ENCODE measurements at places on chromosomes 4 and X. TPM values are rescaled to one million over a fixed set of nuclear protein-coding genes. Genes with fewer than 3 reads are reported as not detected.

Gene GRK4
- 1.0 TPM for polyA plus RNA-seq

GRCh38 chr4:65893957-65894755 is 223.9 kb upstream of the EPHA5 start:
- DNase-seq, result no peak

GRCh38 chr4:85867271-85867670 is 392.3 kb downstream of the ARHGAP24 start:
- no peak for DNase-seq

Gene GASK1B
- 0.04 TPM for polyA plus RNA-seq

DNA sequence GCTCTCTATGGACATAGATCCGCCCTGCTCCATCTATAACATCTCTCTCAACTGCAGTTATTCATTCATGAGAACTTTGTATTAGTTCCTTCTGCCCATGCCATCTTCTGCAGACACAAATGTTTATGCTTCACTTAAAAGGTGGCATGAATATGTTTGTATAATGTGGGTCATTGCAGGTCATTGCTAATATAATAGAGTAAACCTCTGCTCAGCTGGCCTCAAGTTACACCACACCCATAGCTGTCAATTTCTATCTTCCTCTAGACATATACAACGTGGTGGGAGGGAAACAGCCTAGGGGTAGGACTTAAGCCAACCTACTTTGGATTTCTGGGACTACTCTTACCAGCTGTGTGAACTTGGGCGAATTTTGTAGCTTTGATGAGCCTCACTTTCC is 129.8 kb downstream of the ATXN3L start:
- DNase-seq, result no peak

Gene CHRDL1
- not detected for polyA plus RNA-seq

- no peak for DNase-seq
Observed at GRCh38 chr4:73817341-73817740, 19.1 kb upstream of the CXCL6 start.

Gene SHROOM3
- 0.40 TPM for polyA plus RNA-seq

DNA sequence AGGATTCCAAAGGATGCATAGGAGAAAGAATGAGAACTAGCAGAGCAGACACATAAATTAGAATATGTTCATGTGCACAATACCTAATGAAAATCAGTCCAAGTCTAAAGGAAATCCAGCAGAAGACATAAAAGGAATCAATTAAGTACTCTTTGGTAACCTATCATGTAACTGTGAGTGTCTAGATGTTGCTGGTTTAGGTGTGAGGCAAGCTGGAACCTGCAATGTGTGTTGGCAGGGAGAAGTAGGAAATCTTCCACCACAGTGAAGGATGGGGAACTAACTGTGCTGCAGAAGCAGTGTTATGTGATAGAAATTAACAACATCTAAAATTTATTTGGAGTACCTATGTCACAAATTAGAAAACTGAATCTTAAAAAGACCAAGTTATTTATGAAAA is 330.8 kb upstream of the DKK2 start:
- no peak for DNase-seq

Gene COL4A6
- not detected for polyA plus RNA-seq

Gene GYPA
- polyA plus RNA-seq, result not detected

Gene IL2
- 0.84 TPM for polyA plus RNA-seq

DNA sequence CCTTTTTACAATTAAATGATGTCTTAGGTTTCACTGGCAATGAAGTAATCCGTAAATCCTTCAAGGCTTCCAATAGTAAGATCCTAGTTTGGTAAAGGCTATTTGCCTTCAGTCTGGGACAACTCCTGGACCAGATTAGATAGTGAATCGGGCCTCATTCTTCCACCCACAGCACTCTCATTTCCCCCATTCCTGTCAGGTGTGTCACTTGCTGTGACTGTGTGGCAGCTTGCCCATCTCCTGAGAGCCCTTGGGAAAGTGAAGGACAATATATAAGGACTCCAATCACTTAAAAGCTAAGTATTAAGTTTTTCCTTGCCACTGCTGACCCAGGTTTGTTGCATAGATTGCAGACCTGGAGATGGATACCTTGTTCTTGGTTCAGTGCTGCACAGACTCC is 3.3 kb upstream of the GASK1B start:
- DNase-seq, result no peak

Gene DUSP9
- polyA plus RNA-seq, result not detected

DNA sequence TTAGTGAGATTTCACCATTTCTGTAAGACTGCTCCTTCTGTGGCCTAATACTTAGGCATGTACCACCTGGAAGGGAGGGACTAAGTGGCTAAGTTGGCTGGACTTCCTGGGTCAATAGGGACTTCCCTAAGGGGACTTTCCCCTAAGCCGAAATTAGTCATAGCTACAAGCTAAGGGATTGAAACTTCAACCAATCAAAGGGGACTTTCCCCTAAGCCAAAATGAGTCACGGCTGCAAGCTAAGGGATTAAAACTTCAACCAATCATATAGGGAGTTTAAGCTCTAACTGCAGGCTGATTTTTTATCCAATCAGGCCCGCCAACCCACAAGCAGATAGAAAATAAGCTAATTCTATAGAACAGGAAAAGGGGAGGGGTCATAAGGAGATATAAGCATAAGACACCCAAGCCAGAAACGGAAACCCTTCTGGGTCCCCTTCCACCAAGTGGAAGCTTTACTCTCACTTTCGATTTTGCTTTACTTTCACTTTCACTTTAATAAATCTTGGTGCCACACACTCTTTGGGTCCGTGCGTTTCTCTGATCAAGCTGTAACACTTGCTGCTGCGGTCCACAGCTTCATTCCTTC is 382.8 kb downstream of the KLHL4 start:
- no peak for DNase-seq

Gene GUCY1B1
- 1.6 TPM for polyA plus RNA-seq

GRCh38 chr4:140240237-140240636 is 86.3 kb upstream of the MAML3 start:
- no peak for DNase-seq

- DNase-seq, result no peak
Observed at GRCh38 chrX:65607070-65607742, 60.2 kb upstream of the MSN start.

DNA sequence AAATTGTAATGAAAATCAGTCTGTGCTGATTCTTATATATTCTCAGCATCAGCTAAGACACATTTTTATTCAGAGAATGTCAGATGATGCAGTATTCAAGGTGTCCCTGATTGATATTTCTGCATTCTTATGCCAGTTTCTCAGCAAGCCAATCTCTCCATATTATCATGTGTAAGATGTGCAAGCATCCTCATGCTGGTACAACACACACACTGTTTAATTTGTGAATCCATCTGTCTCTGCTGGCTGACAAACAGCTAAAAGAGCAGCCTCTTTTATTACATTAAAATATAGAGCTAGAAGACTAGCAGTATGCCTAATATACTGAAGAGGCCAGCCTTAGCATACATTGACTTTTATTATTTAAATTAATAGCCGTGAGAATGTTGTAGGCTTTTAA is 502.9 kb upstream of the GNPDA2 start:
- DNase-seq, result no peak

DNA sequence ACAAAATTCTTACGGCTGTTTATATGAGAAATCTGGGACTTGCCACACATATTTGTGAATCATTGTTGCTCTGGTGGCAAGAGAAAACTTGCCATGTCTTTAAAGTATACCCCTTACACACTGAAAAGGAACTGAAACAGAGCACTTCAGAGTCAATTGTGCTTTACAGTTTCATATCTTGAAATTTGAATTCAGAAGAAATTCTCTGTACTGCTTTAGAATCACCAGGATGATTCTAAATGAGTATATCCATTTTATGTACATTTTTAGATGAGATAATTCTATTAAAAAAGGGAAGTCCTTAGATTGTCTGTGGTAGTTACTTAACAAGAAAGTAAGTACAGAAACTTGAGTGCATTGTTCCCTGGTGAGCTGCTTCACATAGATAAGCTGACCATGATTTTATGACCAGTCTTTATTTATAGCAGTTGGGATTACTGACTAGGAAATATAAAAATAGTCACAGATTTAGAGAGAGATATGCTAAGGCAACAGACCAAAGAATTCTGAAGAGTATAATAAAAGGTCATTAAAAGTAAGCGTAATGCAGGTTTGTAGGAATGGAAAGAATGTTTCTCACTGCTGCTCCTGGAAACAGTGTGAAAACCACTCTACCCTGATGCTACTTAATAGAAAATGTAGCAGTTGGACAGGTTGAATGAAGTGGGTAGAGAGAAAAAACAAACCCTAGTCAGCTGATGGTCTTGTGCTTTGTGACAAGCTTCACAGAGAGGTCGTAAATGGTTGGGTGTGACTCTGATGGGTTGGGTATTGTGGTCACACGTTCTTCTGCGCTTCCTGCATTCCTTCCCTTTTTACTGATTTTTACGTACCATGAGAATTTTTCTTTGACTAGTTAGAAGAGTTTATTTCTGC is 41.0 kb downstream of the FNIP2 start:
- DNase-seq, result peak; percentile 32

- DNase-seq, result no peak
Observed at GRCh38 chrX:112654871-112655270, 24.9 kb downstream of the LHFPL1 start.

DNA sequence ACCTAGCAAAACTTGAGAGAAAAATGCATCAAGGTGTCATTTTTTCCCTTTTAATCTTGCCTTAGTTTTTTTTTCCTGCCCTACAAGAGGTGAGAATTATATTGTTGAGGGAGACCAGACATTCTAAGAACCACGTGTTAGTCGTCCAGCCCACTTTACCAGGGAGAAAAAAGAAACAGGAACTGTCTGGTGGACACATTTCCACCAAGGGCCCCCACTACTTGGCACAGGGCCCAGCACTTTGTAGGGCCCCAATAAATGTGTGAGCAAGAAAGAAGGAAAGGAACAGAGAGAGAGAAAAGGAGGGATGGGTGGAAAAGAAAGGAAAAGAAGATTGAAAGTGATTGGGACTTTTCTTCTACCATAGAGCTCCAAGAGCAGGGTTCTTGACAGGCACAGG is 3.9 kb upstream of the EGFL6 start:
- no peak for DNase-seq

DNA sequence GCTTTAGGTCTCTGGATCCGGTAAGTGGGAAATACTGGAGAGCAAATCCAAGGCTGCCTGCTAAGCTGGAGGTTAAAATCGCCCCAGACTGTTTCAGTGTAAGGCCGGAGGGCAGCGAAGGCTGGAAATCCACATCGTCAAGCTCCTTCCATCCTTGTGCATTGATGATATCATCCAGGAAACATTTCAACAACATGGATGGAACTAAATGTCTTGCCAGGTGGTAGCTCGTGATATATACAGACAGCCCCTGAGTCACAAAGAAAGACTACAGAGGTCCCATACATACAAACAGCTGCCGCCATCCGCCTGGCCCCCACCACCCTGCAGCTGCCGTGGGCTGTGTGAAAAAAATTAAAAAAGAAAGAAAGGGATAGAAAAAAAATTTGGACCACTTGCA is 148.9 kb upstream of the RBPJ start:
- no peak for DNase-seq

Gene MGARP
- 0.56 TPM for polyA plus RNA-seq

Gene SERTM2
- not detected for polyA plus RNA-seq

- no peak for DNase-seq
Observed at GRCh38 chrX:100410901-100411801, 1.1 kb upstream of the PCDH19 start.

Gene NUDT10
- polyA plus RNA-seq, result 0.29 TPM

GRCh38 chr4:48578132-48578968 is 88.3 kb downstream of the ZAR1 start:
- DNase-seq, result peak; percentile 46

DNA sequence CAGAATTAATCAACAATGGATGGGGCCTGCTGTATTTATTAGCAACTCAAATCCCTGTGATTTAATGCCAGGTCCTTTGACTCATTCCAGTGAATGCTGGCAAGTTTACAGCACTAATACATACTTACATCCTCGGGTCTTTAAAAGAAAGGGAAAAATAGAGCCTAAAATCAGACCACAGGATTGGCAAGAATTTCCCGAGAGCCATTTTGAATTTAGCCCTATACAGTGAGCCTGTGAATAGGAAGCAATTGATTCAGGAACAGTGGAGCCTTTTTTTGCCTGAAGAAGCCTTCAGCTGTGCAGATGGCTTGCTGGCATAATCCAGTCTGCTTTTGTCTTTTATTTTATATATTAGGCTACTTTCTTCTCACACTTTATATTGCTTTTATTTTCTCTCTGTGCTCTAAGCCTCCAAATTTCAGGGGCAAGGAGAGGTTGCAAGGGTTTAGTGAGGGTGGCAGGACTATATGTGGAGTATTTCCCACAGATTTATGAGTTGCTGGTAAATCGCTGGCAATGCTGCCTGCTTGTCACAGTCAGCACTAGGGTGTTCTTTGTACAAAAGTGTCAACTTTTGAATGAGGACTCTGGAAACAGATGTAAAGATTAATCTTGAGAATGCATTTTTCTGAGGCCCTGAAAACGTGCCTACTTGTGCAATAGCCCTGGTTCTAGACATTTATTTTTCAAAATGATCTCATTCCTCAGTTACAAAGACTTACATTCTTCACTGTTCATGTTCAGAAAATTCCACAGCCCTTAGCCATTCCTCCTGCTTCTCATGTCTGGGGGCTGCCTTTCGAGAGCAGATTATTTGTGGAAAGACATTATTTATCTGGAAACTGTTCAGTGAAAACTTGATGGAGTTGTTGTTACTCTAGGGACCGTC is 303.5 kb downstream of the SPRY1 start:
- no peak for DNase-seq

- DNase-seq, result no peak
Observed at GRCh38 chr4:137775701-137776100, 243.4 kb upstream of the PCDH18 start.

Gene ANKRD50
- polyA plus RNA-seq, result 0.73 TPM

Gene C4orf54
- not detected for polyA plus RNA-seq

GRCh38 chr4:73213916-73214653 is 44.5 kb downstream of the ANKRD17 start:
- DNase-seq, result no peak

DNA sequence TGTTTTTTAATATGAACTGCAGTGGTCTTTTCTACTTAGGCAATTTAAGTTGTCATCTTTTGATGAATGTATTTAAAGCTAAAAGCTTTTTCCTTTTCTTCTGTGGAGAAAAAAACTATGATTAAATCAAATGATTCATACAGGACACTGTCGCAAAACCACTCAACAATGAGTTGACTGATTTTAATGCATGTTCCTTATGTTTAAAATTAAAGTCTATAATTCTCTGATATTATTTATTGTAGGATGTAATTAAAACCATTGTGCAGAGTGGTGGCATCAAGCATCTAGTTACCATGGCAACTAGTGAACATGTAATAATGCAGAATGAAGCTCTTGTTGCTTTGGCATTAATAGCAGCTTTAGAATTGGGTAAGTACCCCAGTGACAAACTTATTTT is 172.5 kb downstream of the RAP1GDS1 start:
- no peak for DNase-seq

- no peak for DNase-seq
Observed at GRCh38 chrX:397575-397974, 10.9 kb upstream of the PPP2R3B start.

Gene RTL3
- polyA plus RNA-seq, result not detected

GRCh38 chr4:123856689-123857545 is 460.3 kb downstream of the SPRY1 start:
- no peak for DNase-seq

GRCh38 chr4:141180991-141181761 is 39.5 kb upstream of the ZNF330 start:
- no peak for DNase-seq

Gene AFP
- polyA plus RNA-seq, result not detected

- DNase-seq, result no peak
Observed at GRCh38 chr4:124686279-124686678, 26.3 kb downstream of the ANKRD50 start.

Gene CT45A1
- polyA plus RNA-seq, result not detected

Gene ZNF732
- not detected for polyA plus RNA-seq
